Bronchial smooth muscle cell (primary cell): ENCODE measurements at places on chromosomes 6 and 20. TPM values are rescaled to one million over a fixed set of nuclear protein-coding genes. Genes with fewer than 3 reads are reported as not detected.

MCM9 gene
- total RNA-seq = 5.2 and 7.1 TPM in 2 replicates

EYA2 gene
- 2.4 and 12.0 TPM in 2 replicates for total RNA-seq

ZSCAN16 gene
- total RNA-seq = 2.0 and 3.3 TPM in 2 replicates

GLP1R gene
- not detected in 2 replicates for total RNA-seq

ATP9A gene
- total RNA-seq = 38.3 and 64.9 TPM in 2 replicates

GSTA4 gene
- 43.6 and 51.7 TPM in 2 replicates for total RNA-seq

NHSL1 gene
- 15.6 and 19.7 TPM in 2 replicates for total RNA-seq
